Stimulated activated CD8-positive, alpha-beta memory T cell treated with anti-CD3 and anti-CD28 coated beads, Interleukin-4, amount 100 ng/mL, for 48 hours (primary cell): ENCODE measurements at places on chromosomes 6 and 20.

- no peak for DNase-seq
Observed at GRCh38 chr6:136803608-136804007, 11.3 kb upstream of the MAP3K5 start.

DNA sequence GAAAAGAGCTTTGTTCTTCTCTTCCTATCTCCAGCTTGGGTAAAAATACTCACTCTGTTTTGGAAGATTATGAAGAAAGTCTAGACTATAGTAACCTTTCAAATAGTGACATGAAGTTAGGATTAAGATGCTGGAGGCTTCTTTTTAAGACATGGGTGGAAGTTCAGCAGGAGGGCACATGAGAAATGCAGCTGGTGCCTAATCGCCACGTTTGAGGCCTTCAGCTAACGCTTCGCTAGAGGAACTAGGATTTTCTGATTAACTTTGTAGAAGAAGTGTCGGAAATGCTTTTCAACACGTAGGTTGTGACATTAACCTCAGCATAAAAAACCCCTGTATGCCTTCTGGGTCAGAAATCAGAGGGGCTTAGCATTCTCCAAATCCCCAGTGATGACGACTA is 348.1 kb upstream of the MAP3K7 start:
- no peak for DNase-seq

DNA sequence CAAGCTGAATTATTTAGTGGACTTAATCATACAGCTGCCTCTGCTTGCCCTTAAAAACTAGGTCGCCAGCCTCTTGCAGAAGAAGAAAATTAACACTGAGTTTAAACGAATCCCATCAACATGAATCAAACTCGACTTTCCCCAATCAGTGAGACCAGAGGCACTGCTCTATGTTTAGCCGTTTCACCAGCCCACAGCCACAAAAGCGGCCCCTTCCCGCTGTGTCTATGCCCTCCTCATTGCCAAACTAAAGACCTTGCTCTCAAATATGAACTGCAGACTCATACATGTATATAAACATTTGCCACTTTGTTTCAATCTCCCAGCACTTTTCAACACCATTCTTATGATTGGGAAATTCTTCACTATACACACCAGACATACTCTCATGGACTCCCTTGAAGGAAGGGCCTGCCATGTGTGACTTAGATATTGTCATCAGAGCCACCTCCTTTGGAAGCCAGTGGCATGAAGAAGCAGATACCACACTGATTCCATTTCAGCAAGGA is 105.8 kb upstream of the ADGRF1 start:
- no peak for DNase-seq

DNA sequence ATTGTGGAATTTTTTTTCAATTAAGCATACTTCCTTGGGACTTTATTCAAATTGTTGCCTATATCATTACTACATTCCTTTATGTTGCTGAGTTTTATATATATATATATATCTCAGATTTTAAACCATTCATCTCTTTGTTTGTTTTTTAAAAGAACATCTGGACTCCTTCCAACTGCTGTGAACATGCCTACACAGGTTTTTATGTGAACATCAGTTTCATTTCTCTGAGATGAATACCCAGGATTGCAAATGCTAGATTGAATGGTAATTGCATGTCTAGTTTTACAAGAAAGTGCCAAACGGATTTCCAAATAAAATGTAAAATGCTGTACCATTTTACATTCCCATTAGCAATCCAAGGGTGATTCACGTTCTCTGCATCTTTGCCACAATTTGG is 1289.3 kb downstream of the HACE1 start:
- DNase-seq = no peak

DNA sequence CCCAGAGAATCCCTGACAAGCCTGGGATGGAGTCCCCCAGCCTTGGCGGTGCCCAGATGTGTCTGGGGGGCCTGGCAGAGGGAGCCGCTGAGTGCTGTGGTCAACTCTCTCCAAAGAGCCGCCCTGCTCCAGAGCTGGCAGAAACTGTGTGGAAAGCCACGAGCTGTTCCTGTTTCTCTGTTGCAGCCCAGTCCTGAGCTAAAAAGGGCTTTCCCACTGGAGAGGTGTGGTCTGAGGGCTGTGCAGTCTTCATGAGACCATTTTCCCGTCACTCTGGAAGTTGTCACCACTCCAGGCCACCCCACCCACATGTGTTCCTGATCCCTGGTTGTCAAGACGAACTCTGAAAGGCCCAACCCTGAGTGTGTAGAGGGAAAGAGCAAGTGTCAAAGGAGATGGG is 99.7 kb upstream of the KCNK16 start:
- DNase-seq = no peak

GRCh38 chr6:145405006-145405551 is 330.2 kb downstream of the EPM2A start:
- no peak for DNase-seq

- no peak for DNase-seq
Observed at GRCh38 chr6:5766260-5766659, 240.5 kb downstream of the NRN1 start.

DNA sequence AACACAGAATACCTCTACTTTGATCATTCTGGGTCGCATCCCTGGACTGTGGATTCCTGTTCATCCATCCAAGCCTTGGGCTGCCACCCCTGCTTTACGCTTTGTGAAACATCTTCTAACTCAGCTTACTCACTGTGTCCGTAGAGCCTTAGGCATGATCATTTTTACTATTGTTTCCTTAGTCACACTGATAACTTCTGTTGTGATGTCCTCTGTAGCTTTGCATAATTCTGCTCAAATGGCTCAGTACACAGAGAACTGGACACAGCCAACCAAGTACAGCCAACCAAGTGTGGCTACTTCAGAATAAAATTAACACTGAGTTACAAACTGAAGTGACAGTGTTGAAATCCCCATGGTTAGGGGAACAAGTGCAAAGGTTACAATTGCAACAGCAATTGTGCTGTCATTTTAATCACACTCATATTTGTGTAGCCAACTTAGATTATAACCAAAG is 8.6 kb upstream of the FKBP1A start:
- DNase-seq = no peak

DNA sequence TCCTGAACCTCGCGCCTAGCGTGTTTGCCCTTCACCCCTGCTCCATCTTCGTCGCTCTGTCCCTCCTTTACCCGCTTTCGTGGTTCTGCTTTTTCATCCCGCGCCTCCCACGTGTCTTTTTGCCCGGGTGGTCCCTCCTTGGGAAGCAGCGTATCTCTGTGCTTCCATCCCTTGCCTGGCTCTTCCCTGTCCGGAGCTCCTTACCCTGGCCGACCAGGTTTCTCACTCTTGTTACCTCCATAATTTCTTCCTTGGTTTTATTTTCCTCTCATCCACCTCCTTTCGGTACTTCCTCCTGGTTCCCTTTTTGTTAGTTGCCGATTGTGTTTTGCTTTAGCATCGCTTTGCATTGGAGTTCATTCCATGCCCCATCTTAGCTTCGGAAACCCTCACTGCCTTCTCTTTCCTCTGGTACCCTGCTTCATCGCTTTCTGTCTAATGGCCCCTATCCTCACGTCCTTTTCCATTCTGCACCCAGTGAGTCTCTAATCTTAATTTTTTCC is 735 bp downstream of the FAM135A start:
- DNase-seq = no peak

DNA sequence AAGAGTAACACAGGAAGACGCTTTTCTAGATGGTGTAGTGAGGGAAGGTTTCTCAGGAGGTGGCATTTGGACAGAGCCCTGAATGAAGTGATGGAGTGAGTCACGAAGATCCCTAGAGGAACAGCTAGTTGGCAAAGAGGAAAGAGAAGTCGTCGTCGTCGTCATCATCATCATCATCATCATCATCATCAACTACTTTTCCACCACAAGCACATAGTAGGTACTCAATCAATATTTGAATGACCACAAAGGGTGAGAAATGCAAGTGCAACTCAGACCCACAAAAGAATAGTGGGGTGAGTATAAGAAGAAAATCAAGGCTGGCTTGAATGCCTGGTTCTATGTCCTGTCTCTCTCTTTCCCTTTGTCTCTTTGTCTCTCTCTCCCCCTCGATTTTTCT is 28.3 kb upstream of the OCSTAMP start:
- DNase-seq = no peak

- DNase-seq = no peak
Observed at GRCh38 chr6:107357031-107357430, 102.3 kb downstream of the PDSS2 start.

- no peak for DNase-seq
Observed at GRCh38 chr6:141152951-141153350, 979.8 kb upstream of the GJE1 start.

- DNase-seq = no peak
Observed at GRCh38 chr20:20373091-20373571, 5.2 kb downstream of the INSM1 start.

DNA sequence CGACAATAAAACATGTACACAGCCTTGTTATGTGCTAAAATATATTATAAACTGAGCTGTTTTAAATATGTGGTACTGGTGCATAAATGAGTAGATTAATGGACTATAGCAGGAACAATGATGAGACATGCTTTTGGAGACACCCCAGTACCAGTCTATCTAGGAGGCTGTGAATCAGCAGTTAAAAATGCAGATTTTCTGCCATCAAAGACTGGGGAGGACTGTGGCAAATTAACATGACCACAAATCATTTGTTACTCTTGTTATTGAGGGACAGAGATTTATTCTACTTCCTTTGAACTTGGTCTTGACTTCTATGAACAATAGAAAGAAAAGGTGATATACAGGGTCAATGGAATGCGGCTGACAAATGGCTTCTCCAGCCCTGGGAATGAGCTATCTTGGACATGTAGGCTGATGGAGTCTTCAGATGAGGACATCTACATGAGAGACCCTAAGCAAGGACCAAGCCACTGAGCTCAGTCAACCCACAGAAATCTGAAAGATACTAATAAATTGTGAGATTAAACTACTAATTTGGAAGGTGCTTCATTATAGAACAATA is 551.7 kb upstream of the GJE1 start:
- DNase-seq = no peak

GRCh38 chr6:135159531-135159930 is 21.6 kb upstream of the MYB start:
- DNase-seq = peak; percentile 69

DNA sequence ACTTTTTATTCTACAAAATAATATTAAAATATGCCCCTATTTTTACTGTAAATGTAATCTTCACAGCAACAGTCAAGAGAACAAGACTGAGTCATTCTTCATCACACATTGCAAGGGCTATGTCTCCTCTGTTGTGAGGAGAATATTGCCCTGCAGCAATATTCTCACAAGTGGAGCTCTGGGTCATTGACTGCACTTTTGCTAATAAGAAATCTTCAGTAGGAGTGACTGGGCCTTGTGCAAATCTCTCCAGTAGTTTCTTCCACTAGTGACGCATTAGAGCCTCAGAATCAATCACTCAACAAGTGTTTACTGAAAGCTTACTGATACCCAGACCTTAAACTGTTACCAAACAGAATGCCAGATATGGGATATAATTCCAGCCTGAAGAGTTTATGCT is 49.1 kb downstream of the LAMA2 start:
- DNase-seq = no peak

DNA sequence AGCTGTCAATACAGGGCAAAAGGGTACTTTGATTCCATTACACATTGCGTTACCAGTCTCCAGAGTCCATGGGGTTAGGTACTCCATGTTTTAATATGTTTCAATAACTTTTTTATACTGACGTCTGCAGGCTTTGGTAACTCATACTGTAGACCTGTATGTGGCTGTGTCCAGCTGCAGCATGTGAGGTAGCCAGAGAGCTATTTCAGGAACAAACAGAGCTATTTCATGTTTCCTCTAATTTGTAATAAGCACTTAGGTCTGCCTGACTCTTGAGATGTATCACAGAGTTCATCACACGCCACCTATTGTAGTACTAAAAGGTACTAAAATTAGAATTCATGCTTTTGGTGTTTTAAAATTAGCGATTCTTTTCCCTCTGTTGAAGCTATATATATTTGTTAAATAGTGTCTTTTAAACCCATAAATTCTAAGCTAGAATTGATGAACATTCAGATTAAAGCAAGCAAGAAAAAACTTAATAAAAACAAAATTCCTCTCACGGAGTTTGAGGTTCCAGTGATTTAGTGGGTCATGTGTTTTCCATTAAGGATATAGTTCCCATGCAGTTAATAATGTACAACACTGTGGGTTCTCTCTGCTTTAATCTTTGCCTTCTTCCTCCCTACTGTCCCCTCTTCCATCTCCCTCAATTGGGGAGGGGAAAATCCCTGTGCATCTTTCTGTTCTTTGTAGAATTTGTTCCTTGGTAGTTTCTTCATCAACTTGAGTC is 37.0 kb downstream of the FOXO3 start:
- no peak for DNase-seq

DNA sequence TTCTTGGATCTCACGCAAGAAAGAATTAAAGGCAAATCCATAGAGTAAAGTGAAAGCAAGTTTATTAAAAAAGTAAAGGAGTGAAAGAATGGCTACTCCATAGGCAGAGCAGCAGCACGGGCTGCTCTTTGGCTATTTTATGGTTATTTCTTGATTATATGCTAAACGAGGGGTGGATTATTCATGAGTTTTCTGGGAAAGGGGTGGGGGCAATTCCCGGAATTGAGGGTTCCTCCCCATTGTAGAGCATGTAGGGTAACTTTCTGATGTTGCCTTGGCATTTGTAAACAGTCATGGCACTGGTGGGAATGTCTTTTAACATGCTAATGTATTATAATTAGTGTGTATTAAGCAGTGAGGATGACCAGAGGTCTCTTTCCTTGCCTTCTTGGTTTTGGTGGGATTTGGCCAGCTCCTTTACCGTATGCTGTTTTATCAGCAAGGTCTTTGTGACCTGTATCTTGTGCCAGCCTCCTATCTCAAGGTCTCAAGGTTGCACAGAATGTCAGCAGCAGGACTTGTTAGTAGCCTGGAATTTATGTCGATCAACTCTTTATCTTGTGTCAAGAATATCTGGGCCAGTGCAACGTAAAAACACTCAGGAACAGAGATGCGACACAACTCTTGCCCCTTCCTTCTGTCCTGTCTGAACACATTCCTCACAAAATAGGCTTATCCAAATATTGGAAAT is 931.4 kb downstream of the QKI start:
- no peak for DNase-seq

GRCh38 chr6:89986650-89987074 is 92.4 kb downstream of the GJA10 start:
- no peak for DNase-seq

DNA sequence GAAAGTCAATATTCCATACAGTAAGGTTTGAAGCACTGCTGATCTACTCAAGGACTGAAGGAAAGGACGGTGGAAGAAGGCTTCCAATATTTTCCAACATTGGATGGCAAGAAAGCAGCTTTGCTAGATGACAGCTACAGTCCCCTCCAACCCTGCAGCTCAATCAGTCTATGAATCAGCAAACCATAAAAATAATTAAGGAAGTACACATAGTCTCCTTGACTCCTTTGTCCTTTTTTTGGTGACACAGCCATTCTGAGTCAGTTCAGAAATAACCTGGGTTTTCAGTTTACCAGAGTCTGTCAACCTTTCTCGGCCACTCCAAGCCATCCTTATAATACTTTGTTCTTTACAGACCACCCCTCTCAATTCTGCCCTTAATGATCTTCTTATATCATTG is 232.5 kb downstream of the IBTK start:
- DNase-seq = no peak
